CD4-positive, alpha-beta T cell treated with Interleukin-15 for 1 hour (primary cell): ENCODE measurements at places on chromosomes 3 and 15.

DNA sequence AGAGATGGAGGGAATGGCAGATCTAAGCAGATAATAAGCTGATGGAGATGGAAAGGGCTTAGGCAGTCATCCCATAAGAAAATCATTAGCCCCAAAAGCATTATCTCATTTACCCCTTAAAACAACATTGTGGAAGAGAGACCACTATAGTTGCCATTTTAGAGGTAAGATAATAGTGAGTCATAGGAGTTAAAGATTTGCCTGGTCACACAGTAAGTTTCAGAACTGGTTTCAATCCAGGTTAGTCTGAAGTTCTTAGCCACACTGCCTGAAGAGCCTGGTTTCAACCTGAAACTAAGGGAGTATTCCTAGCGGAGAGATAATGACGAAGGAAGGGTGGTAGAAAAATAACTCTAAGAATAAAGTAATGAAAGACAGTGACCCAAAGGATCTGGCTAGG lies 13.0 kb upstream of the UBR1 start:
- no peak for DNase-seq

GRCh38 chr15:35867356-35867755 lies 321.4 kb upstream of the DPH6 start:
- no peak for DNase-seq

DNA sequence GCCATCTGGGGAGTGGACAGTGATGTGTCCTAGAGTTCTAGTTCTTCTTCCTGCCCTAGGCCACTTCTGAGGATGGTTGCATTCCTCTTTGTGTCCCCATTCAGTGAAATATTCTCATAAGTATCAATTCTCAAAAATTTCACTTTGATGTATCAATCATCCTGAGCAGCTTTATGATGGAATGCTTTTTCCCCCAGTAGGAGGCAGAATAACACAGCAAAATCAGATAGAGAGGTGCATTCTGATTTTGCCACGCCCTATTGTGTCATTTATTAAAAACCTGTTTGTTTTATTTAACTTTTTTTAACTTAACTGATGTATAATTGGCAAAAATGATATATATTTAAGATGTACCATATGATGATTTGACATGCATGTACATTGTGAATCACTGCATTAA lies 656.0 kb upstream of the GRM7 start:
- DNase-seq: no peak

DNA sequence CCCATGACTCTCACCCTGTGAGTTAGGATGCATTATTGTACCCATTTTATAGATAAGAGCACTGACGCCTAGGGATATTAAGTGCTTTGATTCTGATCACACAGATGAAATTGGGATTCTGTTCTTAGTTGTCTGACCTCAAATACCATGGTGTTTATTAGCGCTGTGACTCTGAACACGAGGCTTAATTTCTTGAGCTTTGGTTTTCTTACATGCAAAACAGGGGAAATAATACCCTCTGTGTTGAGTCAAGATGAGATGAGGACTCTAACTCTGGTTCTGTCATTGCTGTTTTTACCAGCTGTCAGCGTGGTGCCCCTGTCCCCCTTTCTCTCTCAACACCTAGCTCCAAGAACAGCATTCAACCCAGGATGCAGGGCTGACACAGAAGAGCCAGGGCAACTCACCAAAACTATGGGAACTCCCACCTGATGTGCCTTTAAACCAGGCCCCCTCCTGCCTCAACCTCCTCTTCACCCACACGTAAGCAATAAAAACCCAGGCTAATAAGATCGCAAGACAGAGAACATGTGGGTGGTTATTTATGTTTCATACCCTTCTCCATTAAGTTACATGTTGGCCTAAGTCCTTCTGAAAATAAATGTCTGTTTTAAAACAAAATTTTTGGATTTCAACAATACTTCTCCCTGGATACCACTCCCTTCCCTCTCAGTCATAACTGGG lies 100.1 kb upstream of the SPATA12 start:
- DNase-seq: no peak

- no peak for DNase-seq
Observed at GRCh38 chr3:155549087-155549486, 195.8 kb downstream of the PLCH1 start.

DNA sequence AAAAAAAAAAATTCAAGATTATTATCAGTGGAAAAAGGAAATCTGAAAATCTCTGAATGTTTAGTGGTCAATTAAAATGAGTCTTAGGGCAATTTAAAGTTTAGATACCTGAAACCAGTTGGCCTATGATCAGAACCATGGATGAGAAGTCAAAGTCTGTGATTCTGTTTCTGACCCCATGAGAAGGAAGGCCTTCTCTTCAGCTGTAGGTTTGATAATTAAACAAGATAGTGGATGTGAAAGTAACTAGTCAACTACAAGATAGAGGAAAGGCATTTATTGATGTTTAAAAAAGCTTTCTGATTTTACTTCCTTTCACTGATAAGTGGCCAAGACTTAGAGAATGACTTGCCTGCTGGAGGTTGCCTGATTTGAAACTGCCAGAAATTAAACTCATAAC lies 8.7 kb downstream of the PLS1 start:
- no peak for DNase-seq

DNA sequence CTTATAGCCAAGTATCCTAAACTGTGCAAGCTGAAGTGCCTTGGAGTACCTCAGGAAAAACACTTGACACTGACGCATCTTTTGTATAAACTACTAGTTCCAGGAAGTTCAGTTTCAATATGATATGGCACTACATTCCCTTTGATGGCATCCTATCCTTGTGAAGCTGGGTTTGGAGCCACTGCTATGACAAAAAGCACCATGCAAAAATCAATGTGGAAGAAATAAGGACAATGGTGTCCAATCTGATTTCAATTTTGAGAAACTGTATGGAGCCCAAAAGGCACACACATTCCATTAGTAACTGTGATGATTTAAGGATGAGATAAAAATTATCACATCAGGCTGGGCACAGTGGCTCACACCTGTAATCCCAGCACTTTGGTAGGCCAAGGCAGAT lies 5.6 kb downstream of the RPS27L start:
- no peak for DNase-seq
